ENCODE measurements at places on chromosomes 5 and 9. TPM values are rescaled to one million over a fixed set of nuclear protein-coding genes. Genes with fewer than 3 reads are reported as not detected.
A peak's percentile ranks its signal among the peaks of the same experiment; 100 is the strongest.

TPD52L3 gene
- not detected for total RNA-seq

DNA sequence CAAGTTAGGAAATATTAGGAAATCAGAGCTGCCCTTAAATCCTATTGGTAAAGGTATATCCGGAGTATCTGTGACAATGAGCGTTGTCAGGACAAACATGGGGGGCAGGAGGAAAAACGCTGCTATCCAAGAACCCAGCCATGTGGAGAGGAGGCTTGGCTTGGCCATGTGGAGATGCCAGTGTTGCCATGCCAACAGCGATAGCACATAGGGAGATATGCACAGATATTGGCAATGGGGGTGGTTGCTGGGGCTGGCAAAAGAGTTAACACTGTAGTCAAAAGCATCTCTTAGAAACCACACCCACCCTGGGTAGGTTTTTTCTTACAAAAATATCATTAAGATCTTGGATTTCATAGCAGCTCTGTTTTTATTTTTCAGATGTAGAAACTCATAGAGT is 106.4 kb upstream of the ASTN2 start:
- no peak for DNase-seq

DNA sequence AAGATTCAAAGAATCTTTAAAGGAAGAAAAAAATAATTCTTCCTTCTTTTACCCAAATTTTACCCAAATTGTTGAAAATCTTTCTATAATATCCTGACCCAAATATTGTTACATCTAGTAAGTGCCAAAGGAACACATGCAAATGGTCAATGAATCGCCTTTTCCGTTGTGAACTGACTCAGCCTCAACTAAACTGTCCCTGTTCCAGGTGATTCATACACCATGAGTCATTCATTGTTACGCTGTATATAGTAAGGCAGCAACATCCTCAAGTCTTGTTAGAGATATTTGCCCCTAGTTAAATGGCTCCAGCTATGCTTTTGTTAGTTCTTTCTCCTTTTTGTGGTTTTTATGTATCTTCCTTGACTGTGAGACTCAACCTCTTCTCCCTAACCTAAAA is 9.7 kb downstream of the PTGER4 start:
- peak; percentile 55 for DNase-seq

DNA sequence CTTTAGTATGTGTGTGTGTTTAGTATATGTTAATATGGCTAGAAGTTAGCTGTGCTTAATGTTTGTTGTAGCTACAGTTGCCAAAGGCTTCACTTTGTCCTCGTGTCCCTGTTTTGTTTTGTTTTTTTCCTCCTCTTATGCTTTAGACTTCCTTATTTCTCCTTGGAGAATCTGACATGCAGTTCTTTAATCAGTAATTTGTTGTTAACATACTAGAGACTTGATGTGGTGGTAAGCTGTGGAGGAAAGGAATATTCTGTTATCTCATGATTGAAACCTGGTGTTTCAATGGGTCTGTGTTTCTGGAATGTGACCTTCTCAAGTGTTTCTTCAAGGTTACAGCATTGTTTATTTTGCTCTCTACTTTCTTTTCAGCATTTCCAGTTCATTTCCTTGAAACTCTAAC is 515.6 kb upstream of the ST8SIA4 start:
- no peak for DNase-seq

- DNase-seq: peak; percentile 30
Measured at GRCh38 chr9:4936823-4937222, 48.2 kb upstream of the JAK2 start.

TTC33 gene
- total RNA-seq: 18.1 TPM

DNA sequence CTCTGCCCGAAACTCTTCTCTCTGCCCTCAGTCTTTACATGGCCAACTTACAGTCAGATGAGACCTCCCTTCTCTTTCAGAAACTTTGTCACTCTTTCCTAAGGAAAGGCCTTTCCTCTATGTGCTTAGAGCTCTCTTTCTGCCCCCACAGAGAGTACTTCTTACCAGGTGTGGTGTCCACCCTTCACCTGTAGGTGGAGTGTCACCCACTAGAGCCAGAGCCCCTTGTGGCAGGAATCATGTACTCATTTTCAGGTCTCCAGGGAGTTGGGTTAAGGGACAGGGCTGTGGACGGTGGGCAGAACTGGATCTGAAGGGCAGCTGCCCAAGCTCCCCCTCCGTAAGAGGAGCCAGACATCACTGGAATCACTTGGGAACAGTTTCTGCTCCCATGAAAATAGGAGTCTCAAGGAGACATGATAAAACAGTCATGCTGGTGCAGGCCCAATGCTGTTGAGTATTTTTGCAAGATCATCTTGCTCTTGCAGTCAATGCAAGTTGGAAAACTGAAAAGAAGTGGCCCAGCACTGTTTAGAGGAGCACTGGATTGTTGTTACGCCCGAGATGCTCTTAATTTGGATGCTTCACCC is 436.7 kb downstream of the ZSWIM6 start:
- peak; percentile 5 for DNase-seq

ABO gene
- total RNA-seq: not detected

ATP10B gene
- total RNA-seq: not detected

C5orf63 gene
- 8.2 TPM for total RNA-seq

DNA sequence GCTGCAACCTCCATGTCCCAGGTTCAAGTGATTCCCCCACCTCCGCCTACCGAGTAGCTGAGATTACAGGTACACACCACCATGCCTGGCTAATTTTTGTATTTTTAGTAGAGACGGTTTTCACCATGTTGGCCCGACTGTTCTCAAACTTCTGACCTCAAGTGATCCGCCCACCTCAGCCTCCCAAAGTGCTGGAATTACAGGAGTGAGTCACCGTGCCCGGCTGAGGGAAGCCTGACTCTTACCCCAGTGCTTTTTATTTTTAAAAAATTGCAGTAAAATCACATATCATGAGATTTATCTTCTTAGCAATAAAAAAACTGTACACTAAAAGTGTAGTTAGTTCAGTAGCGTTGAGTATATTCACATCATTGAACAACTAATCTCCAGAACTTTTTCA is 105.3 kb downstream of the SLIT3 start:
- DNase-seq: no peak

CCNI2 gene
- total RNA-seq: 8.4 TPM

ZNF462 gene
- 0.23 TPM for total RNA-seq

DNA sequence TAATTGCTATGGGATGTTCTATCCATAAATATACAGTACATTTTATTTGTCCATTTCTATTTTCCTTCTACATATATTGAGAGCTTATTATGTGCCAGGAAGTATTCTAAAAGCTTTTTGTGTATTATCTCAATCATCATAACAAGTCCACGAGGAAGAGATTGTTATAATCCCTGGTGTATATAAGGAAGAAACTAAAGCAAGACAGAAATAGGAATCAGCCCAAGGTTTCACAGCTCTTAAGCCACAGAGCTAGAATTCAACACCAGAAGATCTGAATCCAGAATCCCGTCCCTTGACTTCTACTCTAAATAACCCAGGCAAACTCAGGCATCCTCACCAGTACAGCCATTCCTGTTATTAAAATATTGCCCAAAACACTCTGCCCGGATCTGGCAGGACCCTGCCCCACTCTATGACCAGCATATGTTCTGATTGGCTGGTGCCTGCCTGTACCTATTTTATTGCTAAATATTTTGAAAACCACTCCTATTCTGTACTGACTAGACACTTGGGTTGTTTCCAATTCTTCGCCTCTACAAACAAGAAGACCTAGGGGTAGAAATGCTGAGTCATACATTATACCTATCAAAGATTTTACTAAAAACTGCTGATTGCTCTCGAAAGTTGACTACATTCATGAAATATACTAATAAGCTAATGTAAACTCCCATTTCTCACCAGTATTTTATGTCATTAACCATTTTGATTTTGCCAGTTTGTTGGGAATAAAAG is 297.4 kb downstream of the ENC1 start:
- DNase-seq: no peak

KCNIP1 gene
- not detected for total RNA-seq

DNA sequence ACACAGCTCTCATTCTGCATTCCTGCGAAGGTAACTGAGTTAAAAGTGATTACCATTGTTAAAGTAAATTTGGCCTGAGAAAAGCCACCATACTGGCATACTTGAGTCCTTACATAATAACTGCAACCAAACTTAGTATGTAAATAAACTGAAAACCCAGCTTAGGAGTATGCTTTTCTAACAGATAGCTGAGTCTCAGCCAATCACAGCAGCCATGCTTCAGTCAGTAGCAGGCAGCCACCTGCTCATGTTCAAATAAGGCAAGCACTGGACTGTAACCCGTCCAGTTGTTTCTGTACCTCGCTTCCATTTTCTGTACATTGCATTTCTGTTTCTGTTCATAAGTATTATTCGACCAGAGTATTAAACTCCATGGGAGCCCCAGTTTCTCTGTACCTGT is 58.6 kb downstream of the GCNT4 start:
- DNase-seq: no peak

GRCh38 chr9:126049088-126049487 is 277.5 kb upstream of the MVB12B start:
- no peak for DNase-seq

- no peak for DNase-seq
Measured at GRCh38 chr9:131671133-131671520, 68.7 kb downstream of the RAPGEF1 start.

GRCh38 chr5:96377167-96377566 is 55.9 kb downstream of the PCSK1 start:
- no peak for DNase-seq

- no peak for DNase-seq
Measured at GRCh38 chr5:141677415-141677814, 4.6 kb downstream of the ARAP3 start.

- DNase-seq: no peak
Measured at GRCh38 chr5:166904571-166904970, 1386.9 kb upstream of the WWC1 start.

GRCh38 chr9:91781906-91782305 is 168.1 kb downstream of the ROR2 start:
- DNase-seq: no peak

GRCh38 chr9:117494401-117495090 is 79.7 kb upstream of the ASTN2 start:
- no peak for DNase-seq

DNA sequence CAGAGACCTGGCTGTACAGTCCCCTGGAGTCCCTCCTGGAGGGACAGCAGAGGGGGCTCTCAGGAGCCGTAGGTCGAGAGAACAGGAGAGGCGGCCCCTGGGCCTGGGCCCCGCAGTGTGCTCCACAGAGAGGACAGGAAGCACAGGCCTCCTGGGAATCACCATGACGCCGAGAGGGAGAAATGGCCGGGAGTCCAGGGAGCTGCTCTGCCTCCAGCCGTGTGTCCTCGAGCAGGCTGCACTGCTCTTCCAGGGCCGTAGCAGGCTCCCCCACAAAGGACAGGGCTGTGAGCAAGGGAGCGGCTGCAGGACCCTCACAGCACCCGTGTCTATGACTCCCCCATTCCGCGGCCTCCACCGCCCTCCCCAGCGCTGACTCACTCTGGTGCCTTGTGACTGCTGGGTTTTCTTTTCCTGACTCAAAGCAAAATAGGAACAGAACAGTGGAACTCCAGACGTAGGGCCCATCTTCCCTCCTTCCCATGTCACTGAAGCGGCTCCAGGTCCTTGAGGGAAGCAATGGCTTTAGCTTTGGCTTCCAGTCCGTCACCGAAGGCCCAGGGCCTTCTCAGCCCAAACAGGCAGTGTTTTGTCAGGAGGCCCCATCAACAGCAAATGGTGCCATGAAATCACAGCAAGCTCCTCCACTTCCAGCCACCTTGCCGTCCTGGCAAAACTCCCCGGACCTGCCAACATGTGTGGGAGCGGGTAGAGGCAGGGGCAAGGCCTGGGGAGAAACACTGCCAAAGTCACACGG is 114.2 kb downstream of the LHFPL2 start:
- no peak for DNase-seq

DMRT3 gene
- not detected for total RNA-seq

DNA sequence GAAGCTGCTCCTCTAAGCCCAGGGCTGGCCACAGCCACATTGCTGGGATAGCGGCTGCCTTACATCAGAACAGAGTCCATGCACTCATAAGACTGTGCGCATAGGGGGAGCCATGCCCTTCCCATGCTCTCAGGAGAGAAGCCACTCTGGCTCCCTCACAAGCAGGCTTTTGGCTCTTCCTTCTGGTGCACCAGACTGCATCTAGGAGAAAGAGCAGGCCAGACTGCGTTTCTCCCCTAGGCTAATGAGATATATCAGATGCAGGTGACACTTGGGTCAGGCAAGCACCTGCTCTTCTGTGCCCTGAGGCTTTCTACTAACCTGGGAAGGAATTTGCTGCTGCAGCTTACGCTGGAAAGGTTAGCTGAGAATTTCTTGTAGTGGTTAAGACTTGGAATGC is 43.2 kb upstream of the BRINP1 start:
- no peak for DNase-seq

DNA sequence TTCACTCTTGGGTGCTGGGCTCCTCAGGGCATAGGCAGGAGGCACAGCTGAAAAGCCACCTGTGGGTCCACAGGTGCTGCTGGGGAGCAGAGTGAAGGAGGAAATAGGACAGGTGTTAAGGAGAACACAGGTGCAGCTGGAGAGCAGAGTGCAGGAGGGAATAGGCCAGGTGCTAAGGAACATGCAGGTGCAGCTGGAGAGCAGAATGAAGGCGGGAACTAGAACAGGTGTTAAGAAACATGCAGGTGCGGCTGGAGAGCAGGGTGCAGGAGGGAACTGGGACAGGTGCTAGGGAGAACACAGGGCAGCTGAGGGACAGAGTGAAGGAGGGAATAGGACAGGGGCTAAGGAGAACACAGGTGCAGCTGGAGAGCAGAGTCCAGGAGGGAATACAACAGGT is 43.8 kb upstream of the PLEKHG4B start:
- no peak for DNase-seq

- no peak for DNase-seq
Measured at GRCh38 chr9:93612796-93613154, 36.4 kb downstream of the PHF2 start.

Measured in activated naive CD8-positive, alpha-beta T cell treated with anti-CD3 and anti-CD28 coated beads for 36 hours (primary cell).